ENCODE measurements at places on chromosomes 5 and 9. TPM values are rescaled to one million over a fixed set of nuclear protein-coding genes. Genes with fewer than 3 reads are reported as not detected.

GRCh38 chr9:69324549-69325401, at the start of gene ENTREP1:
ENTREP1 (plus strand) TSS chr9:69325215; CDS start chr9:69325310, 95 bp downstream.
- peak; percentile 74 for DNase-seq

DNA sequence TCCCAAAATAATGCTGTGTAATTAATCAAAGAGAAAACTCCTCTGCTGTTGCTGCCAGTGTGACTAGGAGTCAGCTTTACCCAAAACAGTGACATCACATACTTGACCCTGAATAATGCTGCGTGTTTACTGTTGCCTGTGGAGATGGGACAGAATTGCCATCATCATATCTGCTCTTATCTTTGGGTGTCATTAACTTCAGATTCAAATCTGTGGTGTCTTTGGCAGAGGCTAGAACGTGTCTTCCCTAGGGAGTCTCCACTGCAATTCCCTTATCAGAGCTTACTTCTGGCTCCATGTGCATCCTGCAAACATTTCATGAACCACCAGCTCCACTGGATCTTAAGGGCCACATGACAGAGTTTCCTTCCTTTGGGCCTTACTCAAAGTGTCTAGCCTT, 88.9 kb upstream of the MRPS30 start:
- no peak for DNase-seq

GRCh38 chr5:114467729-114468128, 105.9 kb downstream of the KCNN2 start:
- no peak for DNase-seq

DNA sequence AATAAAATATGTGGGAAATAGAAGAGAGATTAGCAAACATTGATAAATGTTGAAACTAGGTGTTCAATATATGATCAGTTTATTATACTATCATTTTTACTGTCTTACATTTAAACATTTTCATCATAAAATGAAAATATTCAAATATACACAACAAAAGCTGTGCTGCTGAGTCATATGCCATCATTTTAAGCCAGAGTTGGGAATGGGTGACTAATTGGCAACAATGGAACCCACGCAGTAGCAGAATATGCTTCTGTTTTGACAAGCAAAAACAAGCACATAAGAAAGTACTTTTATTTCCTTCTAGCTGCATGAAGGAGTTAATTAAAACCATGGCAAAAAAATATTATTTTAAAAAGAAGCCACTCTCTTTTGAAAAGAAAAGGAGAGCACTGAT, 340.0 kb upstream of the EDIL3 start:
- no peak for DNase-seq

DNA sequence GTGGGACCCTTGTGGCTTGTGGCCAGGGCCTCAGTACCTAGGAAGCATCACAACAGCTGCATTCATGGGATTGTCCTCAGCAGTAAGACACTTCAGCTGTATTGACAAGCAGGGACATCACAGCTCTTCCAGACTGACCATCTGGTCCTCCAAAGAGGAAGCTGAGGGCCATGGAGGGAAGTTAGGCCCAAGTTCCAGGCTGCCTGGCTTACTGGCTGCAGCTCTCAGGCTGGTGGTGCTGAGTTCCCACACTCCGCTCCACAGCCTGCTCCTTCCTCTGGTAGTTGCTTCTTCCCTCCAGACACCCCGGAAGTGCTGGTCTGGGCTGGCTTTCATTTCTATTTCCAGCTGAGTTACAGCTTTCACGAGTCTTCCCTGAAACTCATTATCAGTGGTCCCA, 5.7 kb upstream of the STING1 start:
- DNase-seq = no peak

The ZFP62 gene
- 6.7 TPM for total RNA-seq

The EGFL7 gene
- total RNA-seq = 51.4 TPM

DNA sequence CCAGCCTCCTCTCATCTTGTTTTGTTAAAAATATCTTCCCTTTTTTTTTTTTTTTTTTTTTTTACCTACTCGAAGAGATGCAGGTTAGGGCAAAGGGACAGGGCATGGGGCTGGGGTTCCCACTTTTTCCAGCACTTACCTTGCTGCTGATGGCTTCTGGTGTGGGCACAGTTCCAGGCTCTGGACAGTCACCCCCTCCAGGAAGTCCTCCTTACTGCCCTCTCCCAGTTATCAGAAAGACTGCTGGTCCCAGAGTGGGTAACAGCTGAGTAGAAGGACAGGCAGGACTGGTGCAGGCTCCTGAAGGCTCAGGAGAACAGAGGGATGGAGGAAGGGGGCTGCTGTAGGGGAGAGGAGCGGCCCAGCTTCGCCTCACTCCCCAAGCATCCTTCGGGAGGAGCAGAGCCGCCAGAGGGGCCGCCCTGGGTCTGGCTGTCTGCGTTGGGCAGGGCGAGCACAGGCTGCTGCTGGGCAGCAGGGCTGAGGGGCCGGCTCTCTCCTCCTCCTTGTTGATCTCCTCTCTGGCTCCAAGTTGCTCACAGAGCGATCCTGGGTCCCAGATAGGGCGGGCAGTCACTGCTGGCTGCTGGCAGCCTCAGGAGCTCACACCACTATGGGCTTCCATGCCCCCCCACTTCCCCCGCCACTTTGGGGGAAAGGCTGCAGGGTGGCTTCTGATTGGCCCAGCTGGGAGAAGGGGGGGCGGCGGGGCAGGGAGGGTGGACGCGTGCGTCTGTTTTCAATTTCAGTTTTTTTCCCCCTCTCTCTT, at the start of gene PDGFRB:
TSS of gene PDGFRB (minus strand) at position 588 of the 769 bp plus-strand sequence. CDS start 18,798 bp downstream, outside the sequence.
- DNase-seq = peak; percentile 6

The ANKRD18A gene
- total RNA-seq = 2.1 TPM

DNA sequence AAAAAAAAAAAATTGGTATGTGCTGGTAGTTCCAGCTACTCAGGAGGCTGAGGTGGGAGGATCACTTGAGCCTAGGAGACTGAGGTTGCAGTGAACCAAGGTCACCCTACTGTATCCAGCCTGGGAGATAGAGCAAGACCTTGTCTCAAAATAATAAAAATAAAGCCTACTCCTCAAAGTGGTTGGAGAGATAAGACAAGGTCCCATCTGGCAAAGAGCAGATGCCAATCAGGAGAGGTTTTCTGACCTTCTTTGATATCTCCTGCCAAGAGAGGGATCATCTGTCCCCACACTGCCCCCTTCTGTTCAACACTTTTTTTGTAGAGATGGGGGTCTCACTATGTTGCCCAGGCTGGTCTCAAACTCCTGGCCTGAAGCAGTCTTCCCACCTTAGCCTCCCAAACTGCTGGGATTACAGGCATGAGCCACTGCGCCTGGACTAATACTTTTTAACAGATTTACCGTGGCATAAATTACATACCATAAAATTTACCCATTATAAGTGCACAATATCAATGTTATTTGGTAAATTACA, 64.7 kb downstream of the SH3PXD2B start:
- DNase-seq = no peak

GRCh38 chr5:150553911-150554310, 46.0 kb downstream of the NDST1 start:
- DNase-seq = no peak

The SELENOP gene
- total RNA-seq = not detected

- no peak for DNase-seq
Observed at GRCh38 chr5:137442660-137443059, 56.5 kb downstream of the SPOCK1 start.

GRCh38 chr5:73642344-73642743, 16.3 kb downstream of the ARHGEF28 start:
- DNase-seq = no peak

- DNase-seq = peak; percentile 3
Observed at GRCh38 chr9:5493679-5494511, 16.4 kb upstream of the PDCD1LG2 start.

The NSMF gene
- 33.8 TPM for total RNA-seq

The AOPEP gene
- 33.1 TPM for total RNA-seq

DNA sequence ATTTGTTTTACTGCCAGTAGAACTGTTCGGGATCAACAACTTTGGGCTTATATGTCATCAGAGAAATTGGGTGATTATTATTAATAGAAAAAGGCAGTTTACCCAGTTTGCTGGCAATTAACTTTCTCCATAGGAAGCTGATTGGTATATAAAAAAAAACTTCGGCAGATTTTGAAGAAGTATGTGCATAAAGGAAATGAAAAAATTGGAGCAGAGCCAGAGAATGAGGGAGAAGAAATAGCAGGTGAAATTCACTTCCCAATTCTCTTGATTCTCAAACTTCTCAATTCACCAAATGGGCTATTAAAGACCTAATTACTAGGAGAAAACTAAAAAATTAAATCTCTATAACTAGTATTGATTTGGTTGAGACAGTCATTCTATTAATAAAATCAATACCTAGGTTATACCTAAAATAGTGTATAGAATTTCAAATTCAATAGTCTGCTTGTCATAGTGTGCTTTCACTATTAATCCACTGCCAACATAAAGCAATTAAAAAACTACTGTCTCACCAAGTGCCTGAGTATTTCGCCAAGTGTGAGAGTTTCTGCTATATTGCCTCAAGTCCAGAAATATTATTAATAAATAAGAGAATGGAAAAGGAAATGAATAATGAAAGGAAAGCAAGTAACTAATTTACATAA, 47.5 kb downstream of the STX17 start:
- no peak for DNase-seq

GRCh38 chr9:96875461-96876142, 21.3 kb upstream of the ZNF782 start:
- DNase-seq = peak; percentile 77

The PTPA gene
- total RNA-seq = 138 TPM

The WHRN gene
- total RNA-seq = 6.6 TPM

GRCh38 chr5:180119031-180119902, 47.7 kb upstream of the RNF130 start:
- no peak for DNase-seq

The PITX1 gene
- total RNA-seq = 4.6 TPM

GRCh38 chr5:40317023-40317422, 362.7 kb upstream of the PTGER4 start:
- DNase-seq = no peak

DNA sequence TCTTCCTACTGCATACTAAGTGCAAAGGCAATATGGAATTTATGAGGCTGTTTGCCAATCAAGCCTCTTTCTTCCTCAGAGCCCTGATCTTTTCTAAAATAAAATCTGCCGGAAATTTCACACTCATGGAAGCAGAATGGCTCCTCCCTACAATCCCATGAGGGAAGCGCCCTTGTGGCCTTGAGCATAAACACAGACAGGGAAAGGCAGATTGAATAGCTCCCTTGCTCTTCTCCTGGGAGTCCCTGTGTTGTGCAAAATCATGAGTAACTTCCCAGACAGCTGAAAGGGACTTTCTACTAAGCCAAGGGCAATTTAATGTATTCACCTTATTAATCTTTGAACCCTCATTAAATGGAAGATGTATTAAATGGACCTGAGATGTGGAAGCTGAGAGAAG, 226.1 kb upstream of the PIK3R1 start:
- DNase-seq = no peak

The CD14 gene
- 0.96 TPM for total RNA-seq

The COQ4 gene
- 76.4 TPM for total RNA-seq

DNA sequence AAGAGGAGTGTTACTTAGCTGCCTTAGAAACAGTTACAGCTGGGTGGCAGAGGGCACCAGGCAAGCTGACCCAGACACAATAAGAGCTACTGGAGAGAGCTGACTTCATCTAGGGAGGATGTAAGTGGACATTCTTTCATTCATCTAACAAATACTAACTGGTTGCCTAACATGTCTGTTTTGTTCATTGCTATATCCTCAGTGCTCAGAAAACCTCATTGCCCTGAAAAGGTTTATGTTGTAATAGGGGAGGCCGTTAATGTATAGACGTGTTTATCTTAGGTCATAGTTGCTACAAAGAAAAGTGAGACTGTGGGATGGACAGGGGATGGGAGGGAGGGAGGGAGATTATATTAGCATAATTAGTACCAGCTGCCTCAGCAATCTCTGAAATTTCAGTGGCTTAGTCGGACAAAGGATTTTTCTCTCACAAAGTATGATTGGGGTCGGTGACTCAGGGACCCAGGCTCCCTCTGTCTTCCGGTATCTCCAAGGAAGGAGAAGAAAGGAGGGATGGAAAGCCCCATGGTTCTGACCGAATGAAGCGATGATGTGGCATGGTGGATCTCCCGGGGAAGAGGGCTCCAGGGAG, 2.6 kb upstream of the SNX18 start:
- DNase-seq = peak; percentile 52

- DNase-seq = no peak
Observed at GRCh38 chr9:135253305-135254004, 166.0 kb downstream of the OLFM1 start.

The SUSD1 gene
- 20.3 TPM for total RNA-seq

- DNase-seq = peak; percentile 45
Observed at GRCh38 chr5:172172912-172173563, 15.0 kb downstream of the STK10 start.

DNA sequence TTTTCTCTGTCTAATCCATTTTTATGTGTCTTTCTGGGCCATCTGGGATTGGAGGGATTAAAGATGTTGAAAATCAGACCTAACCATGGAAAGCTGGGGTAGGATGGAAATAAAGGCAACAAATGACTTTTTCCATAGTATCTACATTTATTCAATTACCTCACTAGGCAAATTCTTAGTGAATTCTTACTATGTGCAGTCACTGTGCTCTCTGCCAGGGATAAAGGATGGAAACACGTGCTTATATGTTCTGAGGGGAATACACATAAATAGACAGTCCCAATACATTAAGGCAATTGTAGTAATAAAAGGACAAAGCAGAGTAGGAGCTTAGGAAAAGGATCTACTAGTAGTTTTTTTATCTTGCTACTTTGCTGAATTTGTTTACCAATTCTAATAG, 214.2 kb downstream of the PRR16 start:
- no peak for DNase-seq

The SEMA6A gene
- total RNA-seq = 2.2 TPM

GRCh38 chr5:10849278-10849677, 88.2 kb upstream of the DAP start:
- DNase-seq = no peak

GRCh38 chr5:40413743-40414142, 266.0 kb upstream of the PTGER4 start:
- DNase-seq = no peak

- DNase-seq = no peak
Observed at GRCh38 chr9:129323999-129324553, 146.0 kb upstream of the IER5L start.

The MAP1B gene
- total RNA-seq = 58.0 TPM

- no peak for DNase-seq
Observed at GRCh38 chr5:100860407-100860806, 42.7 kb downstream of the ST8SIA4 start.

DNA sequence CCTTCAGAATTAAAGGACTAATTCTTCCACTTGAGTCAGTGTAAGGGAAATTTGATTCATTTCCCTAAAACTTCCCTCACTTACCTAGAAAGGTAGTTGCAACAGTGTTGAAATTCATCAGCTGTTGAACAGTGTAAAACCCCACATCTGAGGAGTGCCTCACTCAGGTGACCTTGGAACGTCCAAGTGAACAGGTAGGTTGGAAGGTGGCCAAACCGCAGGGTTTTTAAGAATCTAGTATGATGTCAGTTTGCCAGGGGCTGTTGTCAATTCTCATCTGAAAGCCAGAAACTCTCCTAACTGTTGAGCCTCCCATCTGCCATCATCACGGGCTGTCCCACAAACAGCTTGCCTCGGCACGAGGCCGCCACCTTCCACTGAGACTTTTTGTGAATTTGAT, 105.7 kb downstream of the TMEM174 start:
- DNase-seq = no peak

The SIMC1 gene
- 6.7 TPM for total RNA-seq

DNA sequence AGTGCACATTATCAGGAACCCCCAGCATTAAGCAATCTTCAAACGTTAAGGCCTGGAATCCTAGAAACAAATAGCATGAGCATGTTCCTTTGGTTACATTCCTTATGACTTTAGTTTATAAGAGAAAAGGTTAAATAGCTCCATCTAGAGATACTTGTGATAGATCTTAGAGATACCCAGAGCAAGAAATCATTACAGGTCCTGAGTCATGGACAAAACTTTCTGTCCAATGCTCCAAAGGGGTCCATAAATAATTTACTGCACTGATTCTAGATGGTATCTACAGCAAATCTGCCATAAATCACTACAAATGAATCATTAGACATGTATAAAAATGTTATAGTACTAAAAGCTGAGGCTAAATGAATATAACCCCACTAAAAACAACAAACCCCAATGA, 139.6 kb downstream of the HTR1A start:
- peak; percentile 25 for DNase-seq
